ENCODE measurements at places on chromosomes 16 and 17.

- no peak for DNase-seq
These were observed 102.7 kb upstream of the HLF start for GRCh38 chr17:55161935-55162555.

GRCh38 chr16:86073763-86074493, 175.0 kb downstream of the IRF8 start:
- DNase-seq: no peak

- no peak for DNase-seq
These were observed 7.6 kb upstream of the CMTR2 start for GRCh38 chr16:71296584-71297340.

DNA sequence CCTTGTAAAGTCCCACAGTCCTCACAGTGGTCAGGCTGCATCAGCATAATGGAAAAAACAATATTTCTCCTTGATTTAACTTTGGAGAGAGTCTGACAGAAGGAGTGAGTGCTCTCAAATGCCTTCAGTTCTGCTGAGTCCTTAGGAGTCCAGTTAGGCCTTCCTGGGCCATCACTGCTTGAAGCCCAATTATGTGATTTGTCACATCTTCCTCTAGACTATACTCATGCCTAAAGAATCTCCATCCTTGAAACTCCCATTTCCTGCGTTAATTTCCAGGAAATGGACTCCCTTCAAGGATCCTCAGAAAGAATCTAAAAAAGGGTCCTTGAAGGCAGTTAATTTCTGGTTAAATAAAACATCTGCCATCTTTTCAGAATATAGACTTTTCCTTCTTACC, 52.8 kb downstream of the SLFN5 start:
- DNase-seq: no peak

DNA sequence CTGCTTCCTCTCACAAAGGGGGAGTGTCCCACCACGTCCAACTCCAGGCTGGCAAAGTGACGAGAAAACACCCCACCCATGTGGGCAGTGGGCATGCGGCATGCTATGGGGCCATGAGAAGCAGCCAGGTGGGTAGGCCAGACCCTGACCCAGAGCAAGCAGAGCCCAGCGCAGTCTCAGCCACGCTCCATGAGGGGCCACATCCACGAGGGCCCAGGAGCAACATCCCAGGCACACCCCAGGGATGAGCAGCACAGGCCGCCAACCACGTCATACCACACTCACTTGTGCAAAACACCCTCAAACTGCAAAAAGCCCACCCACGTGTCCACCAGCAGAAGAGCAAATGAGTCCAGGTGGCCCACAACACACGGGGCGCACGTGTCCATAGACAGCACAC, 117.0 kb downstream of the ZNF778 start:
- no peak for DNase-seq

GRCh38 chr17:67452681-67453554, 75.8 kb downstream of the PITPNC1 start:
- peak; percentile 34 for DNase-seq

- DNase-seq: peak; percentile 39
These were observed 130.3 kb downstream of the SKAP1 start for GRCh38 chr17:48299760-48300159.

- no peak for DNase-seq
These were observed 109.7 kb downstream of the TRIM37 start for GRCh38 chr17:58996968-58997367.

DNA sequence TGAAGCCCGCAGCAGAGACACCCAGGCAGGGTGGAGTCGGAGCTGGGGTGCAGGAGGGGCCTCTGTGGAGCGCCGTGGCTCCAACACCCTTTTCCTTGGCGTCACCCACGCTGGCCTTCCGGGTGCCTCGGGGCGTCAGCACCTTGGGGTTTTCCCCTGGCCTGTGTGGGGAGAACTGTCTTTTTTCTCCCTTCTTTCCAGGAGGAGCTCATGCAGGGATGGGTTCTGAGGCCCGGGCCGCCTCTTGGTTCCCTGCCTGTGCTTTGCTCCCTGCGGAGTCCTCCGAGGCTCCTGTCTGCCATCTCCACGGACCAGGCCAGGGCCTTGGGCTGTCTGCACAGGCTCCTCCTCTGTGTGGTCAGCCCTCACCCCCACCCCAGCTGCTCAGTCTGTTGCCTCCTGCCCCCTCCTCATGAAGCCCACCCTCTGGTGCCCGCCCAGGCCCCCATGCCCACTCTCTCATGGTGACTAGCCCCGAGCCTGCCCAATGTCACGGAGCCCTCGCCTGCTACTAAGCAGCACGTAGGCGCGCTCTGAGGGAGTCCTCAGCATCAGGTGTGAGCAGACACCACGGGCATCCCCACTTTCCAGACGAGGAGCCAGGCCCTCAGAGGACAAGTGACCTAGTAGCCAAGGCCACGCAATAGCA, 5.0 kb downstream of the KATNB1 start:
- no peak for DNase-seq

DNA sequence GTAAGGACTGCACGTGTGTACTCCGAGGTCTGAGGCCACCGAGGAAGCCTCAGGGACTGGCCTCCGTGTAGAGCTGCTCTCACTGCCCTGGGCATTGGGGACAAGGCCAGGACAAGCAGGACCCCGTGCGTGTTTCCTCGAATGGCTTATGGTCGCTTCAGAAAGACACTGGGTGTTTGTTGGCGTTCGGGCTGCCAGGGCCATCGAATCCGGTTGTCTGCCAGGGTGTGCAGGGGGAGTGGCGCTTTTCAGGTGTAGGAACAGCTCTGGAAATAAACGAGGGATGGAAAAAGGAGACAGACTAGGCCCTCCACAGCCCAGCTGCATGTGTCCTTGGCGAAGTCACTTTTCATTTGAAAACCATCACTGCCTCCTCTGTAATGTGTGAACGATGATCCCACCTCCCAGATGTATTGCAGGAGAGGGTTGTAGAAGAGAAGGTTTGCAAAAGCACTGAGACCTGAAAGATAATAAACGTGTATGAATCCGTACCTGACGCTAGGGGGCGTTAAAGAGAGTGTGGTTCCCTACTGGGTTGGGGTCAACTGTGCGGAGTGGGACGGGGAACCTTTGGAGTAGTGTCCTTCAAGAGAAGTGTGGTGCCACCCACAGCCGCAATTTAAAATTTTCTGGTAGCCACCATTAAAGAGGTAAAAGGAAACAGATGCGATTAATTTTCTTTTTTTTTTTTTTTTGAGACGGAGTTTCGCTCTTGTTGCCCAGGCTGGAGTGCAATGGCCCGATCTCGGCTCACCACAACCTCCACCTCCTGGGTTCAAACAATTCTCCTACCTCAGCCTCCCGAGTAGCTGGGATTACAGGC, 2.1 kb upstream of the ZSCAN10 start:
- DNase-seq: peak; percentile 59

All from GM10248 (cell line).